Cortex of kidney (tissue), 1 donor: ENCODE measurements at places on chromosomes 11 and 22.

- DNase-seq: no peak
Measured at GRCh38 chr11:130124096-130124495, 35.5 kb upstream of the ST14 start.

DNA sequence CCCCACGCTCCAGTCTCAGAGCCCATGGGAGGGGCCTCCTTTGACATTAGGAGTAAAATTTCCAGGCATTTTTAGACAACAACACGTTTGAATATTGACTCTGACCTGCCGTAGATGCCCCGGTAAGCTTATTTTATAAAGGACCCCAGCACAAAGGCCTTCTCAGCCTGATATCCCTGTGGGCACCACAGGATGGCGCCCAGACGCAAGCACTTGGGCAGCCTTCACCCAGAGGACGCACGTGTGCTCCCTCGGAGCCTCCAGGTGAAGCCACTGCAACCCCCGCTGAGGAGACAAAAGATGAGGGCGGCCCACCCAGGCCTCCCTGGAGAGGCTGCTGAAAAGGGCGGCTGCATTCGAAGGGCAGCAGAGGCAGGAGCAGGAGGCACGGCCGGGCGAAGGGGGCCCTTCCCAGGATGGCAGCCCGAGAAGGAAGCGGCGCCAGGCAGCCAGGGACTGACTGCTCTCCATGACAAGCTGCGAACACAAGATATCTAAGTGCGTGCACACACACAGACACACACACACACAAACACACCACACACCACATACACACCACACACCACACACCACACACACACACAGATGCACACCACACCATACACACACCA lies 15.2 kb upstream of the TH start:
- DNase-seq: no peak

DNA sequence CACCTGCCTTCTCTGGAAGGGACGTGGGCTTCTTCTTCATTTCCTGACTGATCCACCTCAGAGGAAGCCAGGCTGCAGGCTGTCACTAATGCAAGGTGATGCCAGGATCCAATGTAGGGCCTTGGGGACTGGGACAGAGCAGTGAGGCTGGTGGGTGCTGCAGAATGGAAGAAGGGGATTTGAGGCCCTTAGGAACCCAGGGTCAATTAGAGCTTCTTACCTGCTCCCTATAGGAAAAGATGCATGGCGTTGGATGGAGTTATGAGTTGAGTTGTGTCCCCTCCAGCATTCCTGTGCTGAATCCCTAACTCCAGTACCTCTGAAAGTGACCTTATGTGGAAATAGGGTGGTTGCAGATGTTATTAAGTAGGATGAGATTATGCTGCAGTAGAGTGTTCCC lies 190.4 kb downstream of the MIAT start:
- no peak for DNase-seq

DNA sequence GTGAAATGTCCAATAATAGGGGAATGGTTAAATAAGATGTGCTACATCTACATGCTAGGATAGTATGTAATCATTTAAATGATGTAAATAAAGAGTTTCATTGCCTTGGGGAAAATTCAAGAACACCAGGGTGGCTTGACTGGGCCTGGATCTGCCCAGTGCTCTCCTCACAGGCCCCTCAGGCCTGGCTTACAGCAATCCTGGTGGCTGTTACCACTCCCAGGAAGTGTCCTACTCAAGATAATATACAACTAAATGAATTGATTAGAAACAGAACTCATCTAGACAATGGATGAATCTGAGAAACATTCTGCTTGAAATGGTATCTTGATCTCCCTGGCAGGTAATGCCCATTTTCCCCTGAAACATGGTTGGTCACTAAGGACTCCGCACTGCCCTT lies 30.8 kb downstream of the MAP6 start:
- DNase-seq: no peak

GRCh38 chr11:117019871-117020270 lies 78.4 kb downstream of the SIK3 start:
- no peak for DNase-seq

DNA sequence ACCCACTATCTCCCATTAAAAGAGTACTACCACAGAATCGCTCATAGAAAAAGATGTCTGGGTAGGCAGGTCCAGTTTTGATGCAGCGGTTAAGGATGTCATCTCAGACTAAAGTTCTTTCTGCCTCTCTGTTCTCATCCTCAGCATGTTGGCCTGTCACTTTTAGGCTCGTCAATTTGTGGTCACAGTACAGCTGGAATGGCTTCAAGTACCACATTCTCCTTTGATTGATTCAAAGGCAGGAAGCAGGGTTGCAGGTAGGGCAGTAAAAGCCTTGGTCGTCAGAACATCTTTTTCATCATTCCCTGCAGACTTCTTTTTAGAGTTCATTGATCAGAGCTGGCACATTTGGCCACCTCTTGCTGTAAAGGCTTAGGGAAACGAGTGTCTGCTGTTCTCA lies 28.7 kb downstream of the SDHD start:
- no peak for DNase-seq

GRCh38 chr11:13229136-13229535 lies 48.5 kb upstream of the BMAL1 start:
- no peak for DNase-seq

DNA sequence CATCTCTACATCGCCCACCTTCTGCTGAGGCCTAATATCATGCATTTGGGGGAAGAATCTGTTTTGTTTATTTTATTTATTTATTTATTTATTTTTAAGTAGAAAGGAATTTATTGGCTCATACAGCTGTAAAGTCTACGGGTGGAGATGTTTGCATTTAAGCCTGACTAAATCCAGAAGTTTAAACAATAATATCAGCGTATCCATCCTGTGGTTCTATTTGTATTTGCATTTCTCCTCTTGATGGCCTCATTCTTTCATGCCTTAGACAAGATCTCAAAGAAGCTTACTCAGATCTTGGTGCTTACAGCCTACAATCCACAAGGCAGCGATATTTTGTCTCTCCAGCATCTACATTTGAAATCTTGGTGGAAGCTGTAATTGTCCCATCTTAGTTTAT lies 67.1 kb upstream of the CARD18 start:
- no peak for DNase-seq

GRCh38 chr11:3894128-3894731 lies 38.8 kb downstream of the STIM1 start:
- DNase-seq: no peak

GRCh38 chr11:85955531-85955930 lies 100.3 kb downstream of the CCDC83 start:
- DNase-seq: no peak

DNA sequence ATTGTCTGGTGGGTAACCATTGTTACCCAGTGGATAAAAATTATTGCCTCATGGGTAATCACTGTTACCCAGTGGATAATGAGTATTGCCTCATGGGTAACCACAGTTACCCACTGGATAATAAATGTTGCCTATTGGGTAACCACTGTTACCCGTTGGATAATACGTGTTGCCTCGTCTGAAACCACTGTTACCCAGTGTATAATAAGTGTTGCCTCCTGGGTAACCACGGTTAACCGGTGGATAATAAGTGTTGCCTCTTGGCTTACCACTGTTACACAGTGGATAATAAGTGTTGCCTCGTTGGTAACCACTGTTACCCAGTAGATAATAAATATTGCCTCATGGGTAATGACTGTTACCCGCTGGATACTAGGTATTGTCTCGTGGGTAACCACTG lies 20.9 kb upstream of the NXPE4 start:
- DNase-seq: no peak

DNA sequence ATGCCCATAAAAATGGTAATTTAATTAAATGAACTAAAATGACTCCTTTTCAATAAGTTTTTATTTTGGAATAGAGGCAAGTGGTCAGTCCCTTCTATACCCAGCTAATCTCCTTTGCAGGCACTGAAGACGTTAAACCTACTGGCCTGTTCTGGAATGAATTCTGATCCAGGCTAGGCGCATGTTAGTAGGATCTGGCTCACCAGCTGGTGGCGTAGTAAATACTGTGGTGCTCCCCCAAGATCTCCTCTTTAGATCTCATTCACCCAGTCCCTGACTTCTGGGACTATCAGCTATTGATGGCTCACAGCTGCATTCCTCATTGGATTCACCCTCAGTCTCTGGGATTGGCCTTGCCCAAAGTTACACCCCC lies 173.7 kb upstream of the DDI1 start:
- DNase-seq: no peak

- DNase-seq: no peak
Measured at GRCh38 chr11:36326524-36327419, 30.7 kb downstream of the PRR5L start.

GRCh38 chr11:19579957-19580356 lies 132.7 kb upstream of the NAV2 start:
- DNase-seq: no peak

GRCh38 chr22:37163575-37164504 lies 14.1 kb upstream of the IL2RB start:
- no peak for DNase-seq

GRCh38 chr11:23423656-23424055 lies 563.4 kb upstream of the CCDC179 start:
- no peak for DNase-seq

DNA sequence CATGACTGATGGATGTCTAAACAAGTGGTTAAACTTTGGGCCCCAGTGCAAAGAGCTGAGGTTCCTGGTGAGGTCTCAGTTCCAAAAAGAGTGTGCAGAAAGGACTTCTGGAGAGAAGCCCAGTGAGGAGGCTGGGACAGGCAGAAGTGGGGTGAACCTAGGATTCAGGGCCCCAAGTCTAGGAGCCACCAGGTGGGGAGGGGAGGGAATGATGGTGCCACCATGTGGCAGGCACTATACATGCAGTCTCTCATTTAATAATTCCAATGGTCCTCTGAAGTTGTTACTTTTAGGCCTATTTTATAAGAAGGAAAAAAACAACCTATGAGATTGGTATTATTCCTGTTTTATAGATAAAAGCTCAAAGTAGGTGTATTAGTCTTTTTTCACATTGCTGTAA lies 102.0 kb downstream of the INSC start:
- no peak for DNase-seq
